ENCODE measurements at places on chromosomes 6 and 20.
A peak's percentile ranks its signal among the peaks of the same experiment; 100 is the strongest.

DNA sequence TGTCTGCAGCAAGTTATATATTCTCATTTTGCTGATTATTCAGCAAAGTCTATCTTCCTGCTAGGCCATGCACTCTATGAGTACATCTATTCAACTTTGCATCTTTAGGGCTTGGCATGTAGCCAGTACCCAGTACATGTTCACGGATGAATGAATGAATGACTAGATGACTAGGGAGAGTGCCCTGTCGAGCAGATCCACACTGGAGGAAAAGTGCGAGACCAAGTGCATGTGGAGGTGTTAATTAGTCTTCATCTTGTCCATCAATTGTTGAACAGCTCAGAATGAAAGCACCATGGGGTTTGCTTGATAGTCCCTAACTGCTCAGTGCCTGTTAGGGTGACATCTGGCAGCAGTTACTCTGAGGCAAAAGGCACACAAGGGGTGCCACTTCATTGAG lies 30.4 kb downstream of the TM9SF4 start:
- no peak for DNase-seq

- DNase-seq = no peak
These were observed 23.2 kb downstream of the CGA start for GRCh38 chr6:87071683-87072082.

DNA sequence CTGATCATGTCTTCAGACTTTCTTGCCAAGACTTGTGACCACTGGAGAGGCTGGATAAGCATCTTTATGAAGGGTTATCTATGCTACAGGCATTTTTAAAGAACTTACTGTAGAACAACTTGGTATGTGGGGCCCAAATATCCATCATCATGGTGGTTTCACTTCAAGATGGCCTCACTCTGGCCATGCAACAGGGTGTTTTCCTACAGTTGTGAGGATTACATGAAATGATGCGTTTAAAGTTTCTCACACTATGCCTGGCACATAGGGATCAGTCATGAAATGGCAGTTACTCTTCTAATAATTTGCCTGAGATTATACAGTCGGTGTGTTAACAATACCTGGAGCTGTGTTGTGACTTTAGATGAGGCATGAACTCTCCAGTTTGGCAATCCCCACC lies 13.0 kb downstream of the SLC2A10 start:
- no peak for DNase-seq

- peak; percentile 2 for DNase-seq
These were observed 64.8 kb upstream of the NRSN1 start for GRCh38 chr6:24060982-24061754.

GRCh38 chr20:20489648-20490341 lies 121.9 kb downstream of the INSM1 start:
- DNase-seq = no peak

DNA sequence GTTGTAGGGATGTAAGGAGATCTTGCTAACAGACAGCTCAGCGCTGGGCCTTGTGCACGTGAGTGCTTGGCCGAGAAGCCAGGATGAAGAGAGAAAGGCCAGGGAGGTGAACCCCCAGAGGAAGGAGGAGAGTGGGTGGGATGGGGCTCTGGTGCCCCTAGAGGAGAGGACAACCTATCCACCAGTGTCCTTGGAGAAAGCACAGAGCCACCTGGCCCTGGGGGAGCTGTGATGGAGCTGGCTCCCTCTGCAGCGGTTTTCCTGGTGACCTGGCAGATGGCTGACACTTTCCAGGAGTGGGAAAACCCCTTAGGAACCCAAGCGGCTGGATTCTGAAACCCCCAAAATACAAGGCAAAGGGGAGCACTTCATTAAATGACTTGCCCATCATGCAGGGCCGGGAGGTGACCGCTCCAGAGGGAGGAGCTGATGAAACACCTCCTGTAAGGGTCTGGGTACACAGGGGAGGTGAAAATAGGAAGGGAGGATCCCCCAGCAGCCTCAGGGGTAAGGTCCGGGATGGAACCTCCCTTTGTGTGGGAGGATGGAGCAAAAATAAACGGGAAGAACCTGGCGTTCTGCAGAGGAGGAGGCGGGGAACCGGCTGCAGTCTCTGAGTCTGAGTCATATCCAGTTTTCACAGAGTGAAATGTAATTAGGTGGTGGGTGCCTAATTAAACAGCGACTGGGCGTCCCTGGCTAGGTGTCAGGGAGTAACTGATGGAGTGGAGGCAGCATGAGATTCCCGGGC lies 80.4 kb downstream of the SULF2 start:
- DNase-seq = no peak

- no peak for DNase-seq
These were observed 811.0 kb upstream of the GJE1 start for GRCh38 chr6:141321493-141322347.

GRCh38 chr6:156976216-156977127 lies 199.3 kb downstream of the ARID1B start:
- no peak for DNase-seq

DNA sequence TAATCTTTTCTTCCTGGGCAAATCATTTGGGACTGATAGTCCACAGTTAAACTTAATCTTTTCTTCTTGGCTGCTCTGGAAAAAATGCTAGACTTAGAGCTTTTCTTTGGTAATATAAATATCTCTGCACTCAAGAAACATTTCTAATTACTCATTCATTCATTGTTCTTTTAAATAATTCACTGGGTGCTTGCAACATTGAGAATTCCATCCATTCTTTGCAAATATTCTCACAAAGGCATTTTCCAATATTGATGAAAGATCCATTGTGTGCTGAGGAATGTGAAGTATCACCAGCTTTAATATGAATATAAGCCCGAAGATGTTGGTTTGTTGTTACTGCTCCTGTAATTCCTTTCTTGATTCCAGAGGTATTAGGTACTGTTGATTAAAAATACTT lies 38.4 kb downstream of the AKAP7 start:
- DNase-seq = no peak

DNA sequence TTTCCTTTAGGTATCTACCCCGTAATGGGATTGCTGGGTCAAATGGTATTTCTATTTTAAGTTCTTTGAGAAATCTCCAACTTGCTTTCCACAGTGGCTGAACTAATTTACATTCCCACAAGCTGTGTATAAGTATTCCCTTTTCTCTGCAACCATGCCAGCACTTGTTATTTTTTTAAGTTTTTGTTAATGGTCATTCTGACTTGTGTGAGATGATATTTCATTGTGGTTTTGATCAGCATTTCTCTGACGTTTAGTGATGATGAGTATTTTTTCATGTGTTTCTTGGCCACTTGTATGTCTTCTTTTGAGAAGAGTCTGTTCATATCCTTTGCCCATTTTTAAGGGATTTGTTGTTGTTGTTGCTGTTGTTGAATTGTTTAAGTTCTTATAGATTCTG lies 871.1 kb downstream of the KIF16B start:
- DNase-seq = no peak

GRCh38 chr20:3400260-3401155 lies 7.0 kb downstream of the DNAAF9 start:
- DNase-seq = no peak

DNA sequence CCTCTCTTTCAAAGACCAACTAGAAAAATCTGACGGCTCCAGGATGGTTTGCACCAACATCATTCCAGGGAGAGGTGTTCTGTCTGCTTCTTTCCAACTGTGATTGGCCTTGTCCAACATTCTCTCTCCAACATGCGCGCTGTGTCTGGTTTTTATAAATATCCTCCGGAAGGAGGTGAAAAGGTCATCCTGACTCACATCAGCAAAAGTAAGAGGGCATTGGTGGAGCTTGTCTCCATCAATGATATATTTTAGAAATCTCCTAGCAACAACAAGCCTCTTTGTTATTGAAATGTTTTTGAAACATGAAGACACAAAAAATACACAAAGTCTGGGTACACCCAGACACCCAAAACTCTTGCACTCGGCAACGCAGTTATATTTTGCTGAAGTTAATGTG lies 475.3 kb upstream of the JARID2 start:
- no peak for DNase-seq

- DNase-seq = no peak
These were observed 67.7 kb upstream of the ZNFX1 start for GRCh38 chr20:49345524-49345923.

DNA sequence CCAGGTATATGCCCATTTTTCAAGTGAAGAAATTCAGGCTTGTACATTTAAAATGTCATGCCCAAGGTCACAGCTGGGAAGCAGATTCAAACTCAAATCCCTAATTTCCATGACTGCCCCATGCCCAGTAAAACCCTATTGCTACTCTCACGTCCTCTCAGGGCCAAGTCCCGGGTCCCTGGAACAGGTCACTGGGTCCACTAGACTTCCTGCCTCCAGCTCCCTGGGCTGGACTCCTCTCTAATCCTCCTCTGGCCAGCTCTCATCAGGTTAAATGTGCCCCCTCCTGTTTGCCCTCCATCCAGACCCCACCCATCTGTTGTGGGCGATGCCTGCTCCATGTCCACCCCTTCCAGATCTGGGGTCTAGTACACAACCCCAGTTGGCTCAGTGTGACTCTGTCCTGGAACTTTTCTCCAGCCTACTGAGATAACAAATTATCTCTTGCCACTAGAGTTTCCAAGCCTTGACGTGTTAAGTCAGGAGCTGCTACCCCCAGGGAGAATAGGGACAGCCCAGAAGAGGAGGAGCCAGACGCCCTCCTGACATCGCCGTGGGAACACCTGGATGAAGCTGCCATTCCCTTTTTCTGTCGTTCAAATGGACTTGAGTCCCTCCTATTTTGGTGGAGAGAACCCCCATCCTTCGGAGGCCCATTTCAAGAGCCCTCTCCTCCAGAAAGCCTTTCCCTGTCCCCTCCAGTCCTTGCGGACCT lies 3.7 kb upstream of the SPDEF start:
- DNase-seq = no peak

GRCh38 chr20:17938871-17939619 lies 29.5 kb downstream of the SNX5 start:
- peak; percentile 53 for DNase-seq

- no peak for DNase-seq
These were observed 291.9 kb downstream of the PLCB1 start for GRCh38 chr20:8424010-8424409.

GRCh38 chr6:139398658-139399057 lies 24.2 kb upstream of the CITED2 start:
- no peak for DNase-seq

DNA sequence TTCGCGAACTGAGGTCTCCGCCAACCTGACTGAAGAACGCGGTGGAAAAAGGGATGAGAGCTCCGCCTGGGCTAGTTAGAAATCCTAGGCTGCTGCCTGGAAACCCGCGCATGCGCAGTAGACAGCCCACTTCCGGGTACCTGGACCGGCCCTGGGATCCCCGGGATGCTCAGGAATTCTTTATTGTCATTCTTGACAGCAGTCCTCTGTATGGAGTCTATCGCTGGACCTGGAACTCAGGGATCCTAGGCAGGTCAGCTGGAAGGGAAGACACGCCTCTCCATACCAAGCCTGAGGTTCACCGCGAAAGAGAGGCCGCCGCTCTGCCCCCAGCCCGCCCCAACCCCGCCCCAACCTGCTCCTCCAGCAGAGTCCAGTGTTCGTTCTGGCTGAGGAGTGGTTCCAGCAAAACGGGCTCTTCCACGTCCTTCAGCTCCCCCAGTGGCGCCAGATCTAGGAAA lies 1379.2 kb upstream of the DEFB115 start:
- no peak for DNase-seq

DNA sequence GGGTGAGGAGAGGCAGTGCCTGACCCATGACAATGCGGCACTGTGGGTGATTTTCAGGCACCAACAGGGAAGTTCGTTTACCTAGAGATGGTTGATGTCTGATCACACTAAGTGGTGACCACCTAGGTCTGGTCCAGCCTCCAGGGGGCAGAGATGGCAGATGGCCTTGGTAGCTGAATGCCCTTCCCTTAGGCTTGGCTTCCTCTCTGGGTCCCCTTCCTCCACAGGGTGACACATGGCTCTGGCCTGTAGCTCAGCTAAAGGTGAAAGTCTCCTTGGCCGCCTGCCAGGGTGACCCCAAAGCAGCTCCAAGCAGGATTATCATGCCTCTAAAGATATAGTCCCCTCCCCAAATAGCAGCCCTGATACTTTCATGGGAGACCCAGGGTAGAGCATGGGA lies 6.4 kb downstream of the GDAP1L1 start:
- DNase-seq = no peak

DNA sequence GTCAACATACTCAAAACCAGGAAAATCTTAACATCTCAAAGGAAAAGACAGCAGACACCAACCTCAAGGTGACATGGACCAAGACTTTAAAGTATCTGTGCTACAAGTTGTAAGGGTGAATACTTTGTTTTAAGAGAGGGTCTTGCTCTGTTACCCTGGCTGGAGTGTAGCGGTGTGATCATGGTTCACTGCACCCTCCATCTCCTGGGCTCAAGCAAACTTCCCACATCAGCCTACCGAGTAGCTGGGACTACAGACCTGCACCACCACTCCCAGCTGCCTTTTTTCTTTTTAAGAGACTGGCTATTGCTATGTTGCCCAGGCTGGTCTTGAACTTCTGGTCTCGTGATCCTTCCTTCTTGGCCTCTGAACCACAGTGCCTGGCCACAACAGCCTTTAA lies 9.7 kb downstream of the AMD1 start:
- no peak for DNase-seq

- DNase-seq = no peak
These were observed 196.9 kb upstream of the SLC24A3 start for GRCh38 chr20:19015351-19016139.

- DNase-seq = no peak
These were observed 20.7 kb downstream of the DEFB115 start for GRCh38 chr20:31278178-31278577.

DNA sequence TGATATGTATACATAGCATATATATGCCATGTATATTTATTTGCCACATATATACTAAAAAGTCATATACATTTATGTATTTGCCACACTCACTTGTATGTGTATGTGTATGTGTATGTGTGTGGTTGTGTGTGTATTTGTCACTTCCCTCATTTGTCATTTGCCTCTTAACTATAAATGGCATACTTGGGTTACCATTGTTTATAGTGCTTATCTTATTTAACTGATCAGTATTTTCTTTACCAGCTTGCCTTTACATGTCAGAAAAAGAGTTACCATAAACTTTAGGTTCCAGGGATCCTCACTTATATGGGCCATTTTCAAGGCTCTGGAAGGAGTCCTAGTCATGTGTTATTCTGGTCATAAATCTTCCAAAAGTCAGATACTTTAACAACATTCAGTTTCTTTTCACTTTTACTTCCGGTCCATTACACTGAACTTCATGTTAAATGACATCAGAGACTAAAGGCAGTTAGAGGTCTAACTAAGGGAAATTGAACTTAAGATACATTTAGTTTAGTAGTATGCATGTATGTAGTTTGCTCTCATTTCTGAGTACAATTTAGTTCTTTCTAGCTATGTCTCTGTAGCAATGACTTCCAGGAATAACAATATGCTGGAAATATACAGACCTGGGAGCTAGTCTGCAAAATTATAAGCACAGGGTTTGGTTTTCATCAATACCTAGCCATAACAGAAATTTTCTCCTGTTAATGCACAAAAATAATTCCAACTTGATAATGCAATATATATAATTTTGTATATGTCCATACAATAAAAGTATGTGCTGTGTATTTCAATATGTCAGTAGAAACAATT lies 33.7 kb upstream of the HIVEP1 start:
- no peak for DNase-seq

- no peak for DNase-seq
These were observed 169.3 kb upstream of the BTBD3 start for GRCh38 chr20:11748436-11748835.

Data from GM12891 (cell line).